ENCODE measurements at places on chromosomes 11 and 22.
A peak's percentile ranks its signal among the peaks of the same experiment; 100 is the strongest.

- DNase-seq: no peak
Measured at GRCh38 chr22:49728570-49729271, 99.0 kb downstream of the BRD1 start.

- no peak for DNase-seq
Measured at GRCh38 chr11:74820763-74821162, 72.1 kb downstream of the RNF169 start.

DNA sequence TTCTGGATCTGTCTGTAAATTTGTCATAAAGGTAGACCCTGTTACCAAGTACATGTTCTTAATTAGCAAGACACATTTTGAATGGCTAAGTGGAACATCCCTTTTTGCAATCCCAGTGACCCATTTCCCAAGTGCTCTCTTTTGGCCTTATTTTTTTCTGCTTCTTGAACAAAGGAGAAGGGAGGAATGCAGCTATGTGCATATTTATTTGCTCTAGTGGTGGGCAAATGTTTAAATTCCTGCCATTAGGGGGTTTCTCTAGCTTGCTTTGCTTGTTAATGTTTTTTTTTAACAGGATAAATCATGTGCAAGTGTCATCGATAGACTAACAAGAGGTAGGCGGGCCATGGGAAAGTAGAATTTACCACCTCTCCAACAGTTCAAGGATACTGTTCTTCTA lies 135.7 kb downstream of the COMMD9 start:
- no peak for DNase-seq

DNA sequence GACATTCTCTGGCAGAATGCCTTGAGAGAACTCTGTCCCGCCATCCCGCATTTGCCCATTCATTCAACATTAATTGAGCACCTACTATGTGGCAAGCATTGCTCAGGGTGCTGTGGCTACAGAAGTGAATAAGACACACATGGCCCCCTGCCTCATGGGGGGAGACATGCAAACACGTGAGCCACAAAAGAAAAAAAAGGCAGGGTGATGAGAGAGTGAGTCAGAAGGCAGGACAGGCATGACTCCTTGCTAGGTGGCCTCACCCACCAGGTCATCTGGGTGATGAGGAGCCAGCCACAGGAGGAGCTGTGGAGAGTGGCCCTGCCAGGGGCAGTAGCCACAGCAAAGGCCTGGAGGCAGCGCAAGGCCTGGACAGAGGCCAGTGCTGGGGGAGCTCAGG lies 4.9 kb downstream of the CHRM4 start:
- no peak for DNase-seq

- DNase-seq: no peak
Measured at GRCh38 chr22:27370269-27370668, 431.3 kb downstream of the MN1 start.

GRCh38 chr11:12220305-12220704 lies 109.9 kb downstream of the MICAL2 start:
- no peak for DNase-seq

DNA sequence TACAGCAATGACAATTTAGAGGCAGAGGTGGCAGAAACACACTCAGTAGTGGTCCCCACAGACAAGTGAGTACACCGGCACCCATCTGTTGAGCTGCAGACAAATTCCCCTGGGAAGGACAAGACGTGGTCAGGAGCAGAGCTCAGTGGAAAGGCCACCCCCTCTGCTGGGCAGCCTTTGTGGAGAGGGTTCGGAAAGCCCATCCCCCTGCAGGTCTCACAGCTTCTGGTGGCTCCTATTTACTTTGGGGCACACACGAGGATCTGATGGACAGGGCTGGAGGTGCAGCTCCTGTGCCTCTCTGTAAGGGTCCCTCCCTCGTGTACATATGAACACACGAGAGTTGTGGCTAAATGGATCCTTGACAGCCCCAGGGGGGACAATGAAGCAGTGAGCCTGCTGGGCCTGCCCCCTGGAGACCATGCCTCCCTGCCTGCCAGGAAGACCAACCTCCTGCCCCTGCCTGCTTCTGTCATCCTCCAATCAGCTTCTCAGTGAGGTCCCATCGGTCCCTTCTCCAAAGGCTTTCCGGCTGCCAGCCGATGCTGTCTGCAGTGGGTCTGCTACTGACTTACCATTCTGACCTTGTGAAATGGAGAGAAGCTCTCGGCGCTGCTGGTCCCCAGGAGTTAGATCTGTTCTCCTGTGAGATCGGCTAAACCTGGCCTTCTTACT lies 161.5 kb downstream of the CACNA1I start:
- no peak for DNase-seq

DNA sequence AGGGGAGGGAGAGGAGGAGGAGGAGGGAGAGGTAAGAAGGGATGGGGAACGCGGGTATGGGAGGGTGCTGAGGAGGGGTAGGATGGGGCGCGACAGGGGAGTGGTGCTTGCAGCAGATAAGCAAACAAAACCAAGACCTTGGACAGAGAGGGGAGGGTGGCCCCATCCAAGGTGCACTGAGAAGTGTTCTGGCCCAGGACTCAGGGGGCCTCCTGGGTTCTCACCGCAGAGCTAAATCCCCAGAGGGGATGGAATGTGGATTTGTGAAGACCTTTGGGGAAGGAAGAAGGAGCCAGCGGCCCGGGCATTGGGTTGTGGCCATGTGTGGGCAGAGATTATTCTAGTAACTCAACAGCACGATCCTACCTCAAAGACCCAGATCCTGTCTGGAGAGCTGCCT lies 90.9 kb upstream of the LINC01488 start:
- no peak for DNase-seq

DNA sequence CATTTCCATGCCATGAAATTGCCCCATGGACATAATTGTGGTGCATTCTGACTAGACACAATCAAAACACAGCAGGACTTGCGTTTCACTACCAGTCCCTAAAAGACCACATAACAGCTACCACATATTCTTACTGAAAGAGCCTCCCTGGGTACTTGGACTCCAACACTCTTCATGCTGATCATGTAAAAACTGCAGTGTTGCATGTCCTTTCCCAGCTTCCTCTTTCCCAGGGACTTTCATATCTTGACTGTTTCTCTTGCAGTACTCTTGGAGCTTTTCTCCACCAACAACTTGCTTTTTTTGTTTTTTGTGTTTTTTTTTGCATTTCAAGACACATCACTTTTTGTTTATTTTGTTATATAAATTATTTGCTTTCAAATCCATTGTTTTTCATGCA lies 22.9 kb downstream of the MS4A6E start:
- no peak for DNase-seq

- no peak for DNase-seq
Measured at GRCh38 chr11:128451652-128452470, 135.5 kb downstream of the ETS1 start.

GRCh38 chr11:35040221-35040942 lies 98.6 kb upstream of the CD44 start:
- DNase-seq: no peak

DNA sequence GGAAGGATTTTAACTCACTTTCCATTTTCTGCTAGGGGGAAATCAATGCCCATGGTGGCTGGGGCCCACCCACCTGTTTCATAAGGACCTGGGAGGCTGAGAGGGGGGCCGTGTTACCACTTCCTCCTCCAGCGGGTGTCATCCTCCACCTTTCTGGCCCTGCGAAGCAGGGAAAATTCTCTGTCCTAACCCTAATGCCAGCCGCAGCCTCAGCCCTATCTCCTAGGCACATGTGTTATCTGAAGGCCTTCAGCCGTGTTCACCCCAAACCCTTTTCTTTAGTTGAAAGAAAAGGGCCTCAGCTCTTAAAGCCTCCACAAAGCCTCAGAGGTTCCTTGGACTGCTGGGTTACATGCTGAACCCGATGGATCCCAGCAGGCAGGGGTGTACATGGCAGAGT lies 55.4 kb upstream of the NECTIN1 start:
- no peak for DNase-seq

DNA sequence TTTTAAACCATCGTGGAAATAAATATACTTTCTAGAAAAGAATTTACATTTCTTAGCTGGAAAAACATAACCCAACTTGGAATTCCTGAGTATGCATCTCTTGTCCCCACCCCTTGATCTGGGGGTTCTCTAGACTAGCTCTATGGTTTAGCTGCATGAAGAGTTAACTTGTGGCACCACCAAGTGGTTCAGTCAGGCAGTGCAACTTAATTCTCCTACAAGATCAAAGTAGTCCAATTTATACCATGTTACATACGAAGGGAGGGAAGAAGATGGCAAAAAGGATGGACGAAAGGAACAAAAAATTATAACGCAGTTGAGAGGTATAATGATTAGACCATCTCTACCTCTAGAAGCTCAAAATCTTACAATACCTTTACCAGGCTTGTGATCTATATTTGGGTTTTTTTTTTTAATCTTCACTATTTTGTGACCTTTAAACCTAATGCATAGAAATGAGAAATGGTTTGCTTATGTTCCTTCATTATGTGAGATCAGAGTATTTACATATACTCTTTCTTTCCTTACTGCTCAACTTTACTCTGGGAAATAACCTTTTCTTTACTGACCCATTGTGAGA lies 28.5 kb upstream of the ALKBH3 start:
- peak; percentile 54 for DNase-seq

GRCh38 chr11:10002221-10002620 lies 291.8 kb downstream of the SBF2 start:
- no peak for DNase-seq

DNA sequence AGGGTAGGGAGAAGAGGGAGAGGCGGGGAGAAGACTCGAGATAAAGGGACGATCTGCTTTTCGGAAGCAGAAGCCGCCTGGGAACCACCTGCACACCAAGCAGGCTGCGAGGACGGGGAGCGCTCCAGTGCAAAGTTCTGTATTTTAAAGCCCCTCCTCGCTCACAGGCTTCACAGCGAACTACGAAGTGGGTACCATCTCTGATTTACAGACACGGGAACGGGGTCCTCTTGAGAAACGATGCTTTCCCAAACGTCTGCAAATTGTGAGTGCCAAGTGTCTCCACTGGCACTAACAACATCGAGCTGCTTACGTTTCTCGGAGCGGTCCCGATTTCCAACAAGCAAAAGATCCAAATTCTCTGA lies 700 bp upstream of the STX3 start:
- DNase-seq: no peak

DNA sequence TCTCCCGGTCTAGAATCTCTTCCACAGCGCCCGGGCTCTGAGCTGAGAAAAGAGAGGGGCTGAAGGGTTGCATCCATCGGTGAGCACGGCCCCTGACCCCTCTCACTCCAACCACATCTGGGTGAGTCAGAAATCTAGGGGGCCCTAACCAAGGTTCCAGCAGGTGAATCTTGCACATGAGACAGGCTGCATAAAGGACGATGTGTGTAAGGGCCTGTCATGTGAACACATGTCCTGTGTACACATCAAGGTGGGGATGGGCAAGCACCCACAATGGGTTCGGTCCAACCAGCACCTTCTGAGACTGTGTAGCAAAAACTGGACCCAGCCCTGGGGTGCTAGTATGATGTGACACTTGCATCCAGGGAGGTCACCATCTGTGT lies 1.2 kb downstream of the BET1L start:
- no peak for DNase-seq

GRCh38 chr11:67010296-67010905 lies 12.5 kb upstream of the SYT12 start:
- DNase-seq: no peak

DNA sequence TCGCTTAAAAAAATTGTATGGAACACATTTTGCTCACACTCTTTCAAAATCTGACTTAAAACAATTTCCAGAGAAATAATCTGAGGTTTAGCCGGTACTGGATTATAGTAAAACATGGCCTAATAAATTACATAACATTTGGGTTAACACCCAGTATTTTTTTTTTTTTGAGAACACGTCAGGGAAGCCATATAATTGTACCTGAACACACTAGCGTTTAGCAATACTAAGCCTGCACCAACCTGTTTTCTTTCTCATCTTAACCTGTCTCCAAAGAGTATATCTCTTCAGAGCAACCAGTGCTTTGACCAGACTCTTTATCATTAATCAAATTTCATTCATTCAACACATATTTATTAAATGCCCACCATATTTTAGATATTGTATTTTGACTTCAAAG lies 2.0 kb upstream of the POGLUT3 start:
- DNase-seq: no peak

GRCh38 chr11:133240908-133241655 lies 291.2 kb downstream of the OPCML start:
- DNase-seq: no peak

DNA sequence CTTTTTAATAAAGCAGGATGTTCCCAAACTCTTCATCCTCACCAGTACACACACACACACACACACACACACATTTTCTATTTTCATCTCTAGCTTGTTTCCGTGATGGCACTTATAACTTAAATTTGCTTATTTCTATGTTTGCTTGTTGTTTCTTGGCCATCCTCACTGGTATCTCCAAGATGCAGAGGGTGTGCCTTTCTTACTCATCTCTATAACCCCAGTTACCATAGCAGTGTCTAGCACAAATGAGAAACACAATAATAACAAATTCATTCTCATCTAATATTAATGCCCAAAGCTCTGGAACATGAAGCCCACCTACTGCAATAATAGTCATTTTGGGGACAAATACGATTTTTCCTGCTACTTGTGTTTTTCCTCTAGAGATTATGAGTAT lies 156.3 kb downstream of the GRM5 start:
- no peak for DNase-seq

GRCh38 chr22:23251445-23252093 lies 71.3 kb downstream of the BCR start:
- no peak for DNase-seq

DNA sequence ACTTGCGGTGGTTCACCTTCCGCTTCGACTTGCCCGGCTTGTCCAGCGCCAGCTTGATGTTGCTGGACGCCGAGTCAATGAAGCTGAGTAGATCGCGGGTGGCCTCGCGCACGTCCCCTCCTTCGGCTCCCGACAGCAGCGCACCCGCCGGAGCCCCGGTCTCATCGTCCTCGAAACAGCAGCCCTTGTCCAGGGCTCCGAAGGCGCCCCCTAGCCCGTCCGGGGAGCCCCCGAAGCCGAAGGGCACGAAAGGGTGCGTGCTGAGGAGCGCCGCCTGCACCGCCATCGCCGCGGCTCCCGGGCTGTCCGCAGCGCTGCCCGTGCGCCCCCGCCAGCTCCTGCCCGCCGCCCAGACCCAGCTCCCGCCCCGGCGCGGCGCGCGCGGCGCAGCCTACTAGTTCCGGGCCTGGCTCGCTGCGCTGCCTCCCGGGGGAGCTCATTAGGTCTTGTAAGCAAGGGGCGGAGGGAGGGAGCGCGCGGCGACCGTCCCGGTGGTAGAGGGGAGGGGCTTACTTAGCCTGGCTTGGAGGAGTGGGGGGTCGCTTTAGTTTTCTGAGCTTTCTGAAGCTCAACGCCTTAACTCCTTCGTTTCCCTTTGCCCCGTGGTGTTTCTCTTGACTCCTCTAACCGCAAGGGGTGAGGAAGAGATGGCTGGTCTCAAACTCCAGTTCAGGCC lies at the start of gene FAM181B:
Gene FAM181B (minus strand): TSS at position 421 of the 676 bp plus-strand sequence. CDS start 135 bp downstream, at position 286.
- DNase-seq: peak; percentile 64

GRCh38 chr11:96329855-96330510 lies 13.0 kb downstream of the MAML2 start:
- DNase-seq: no peak

GRCh38 chr11:13661074-13661623 lies 7.3 kb upstream of the FAR1 start:
- no peak for DNase-seq

GRCh38 chr22:38348751-38349496 lies 31.7 kb upstream of the CSNK1E start:
- DNase-seq: no peak

Measured in NCI-H2081 (cell line).